ENCODE measurements at places on chromosomes 11 and 22.

DNA sequence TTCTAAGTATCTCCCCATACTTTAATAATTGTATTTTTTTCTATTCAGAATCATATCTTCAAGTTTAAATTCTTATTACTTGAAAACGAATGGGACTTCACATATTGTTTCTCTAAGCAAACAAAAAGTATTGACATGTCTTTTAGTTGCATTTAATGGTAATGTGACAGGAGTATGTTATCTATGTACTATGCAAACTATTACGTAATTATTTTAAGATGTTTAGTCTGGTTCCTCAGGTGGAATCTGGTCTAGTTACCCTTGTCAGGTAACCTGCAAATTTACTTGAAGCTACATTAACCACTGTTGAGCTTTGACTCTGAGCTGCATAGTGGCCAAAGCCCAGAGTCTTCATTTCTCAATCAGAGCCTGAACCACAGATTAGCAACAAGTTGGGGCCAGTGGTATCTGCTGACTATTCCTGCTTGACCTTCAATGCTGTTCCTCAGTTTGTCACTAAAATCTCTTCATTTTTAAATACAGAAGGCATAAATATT lies 110.6 kb downstream of the ATM start:
- no peak for DNase-seq

DNA sequence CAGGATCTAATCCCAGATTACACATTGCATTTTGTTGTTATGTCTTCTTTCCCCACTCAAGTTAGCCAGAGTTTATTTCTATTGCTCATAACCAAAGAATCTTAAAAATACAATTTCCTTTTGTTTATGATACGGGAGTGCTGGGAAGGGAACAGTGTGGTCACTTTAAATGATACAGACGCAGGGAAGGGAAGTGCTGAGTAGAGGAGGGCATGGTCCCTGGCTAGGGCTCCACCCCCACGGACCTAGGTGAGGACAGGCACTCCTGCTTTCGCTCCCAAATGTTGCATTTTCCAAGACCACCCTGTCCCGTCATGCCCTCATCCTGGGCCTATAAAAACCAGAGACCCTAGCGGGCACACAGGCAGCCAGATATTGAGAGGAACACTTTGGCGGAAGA lies 30.6 kb upstream of the NARS2 start:
- DNase-seq: no peak

GRCh38 chr22:24289741-24290163 lies 19.1 kb downstream of the SPECC1L start:
- DNase-seq: no peak

DNA sequence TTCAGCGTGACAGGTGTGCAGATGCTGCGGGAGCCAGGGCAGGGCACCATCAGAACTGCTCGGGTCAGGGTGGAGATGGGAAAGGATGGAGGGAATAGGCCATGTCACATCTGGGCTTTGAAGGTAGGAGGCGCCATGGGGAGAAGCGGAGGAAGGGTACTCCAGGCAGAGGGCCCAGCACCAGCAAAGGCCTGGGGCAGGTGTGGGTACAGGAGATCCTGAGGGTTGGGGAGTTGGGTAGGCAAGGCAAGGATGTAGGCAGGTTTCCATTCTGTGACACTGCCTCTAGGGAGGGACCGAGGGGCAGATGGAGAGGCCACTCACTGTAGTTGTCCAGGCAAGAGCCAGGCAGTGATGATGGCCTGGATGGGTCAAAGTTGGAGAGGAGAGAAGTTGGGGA lies 8.5 kb downstream of the EMID1 start:
- DNase-seq: no peak

DNA sequence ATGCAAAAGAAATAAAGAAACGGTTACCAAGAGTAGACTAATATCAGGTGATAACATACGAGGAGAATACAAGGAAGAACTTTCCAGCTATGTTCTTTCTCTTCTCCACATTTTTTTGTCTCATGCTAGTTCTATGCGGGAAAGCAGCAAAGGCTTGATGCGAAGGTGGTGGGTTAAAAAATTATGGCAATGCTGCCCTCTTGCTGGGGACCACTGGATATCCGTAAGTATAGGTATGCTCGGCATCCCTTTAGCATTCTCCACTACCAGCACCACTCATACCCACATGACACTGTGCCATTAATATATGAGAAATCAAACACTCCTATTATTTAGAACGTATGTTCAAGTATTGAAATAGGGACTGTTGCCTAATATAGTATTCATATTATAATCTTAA lies 776.4 kb downstream of the LRRC4C start:
- DNase-seq: no peak

- DNase-seq: no peak
Observed at GRCh38 chr11:70660059-70660888, 261.9 kb downstream of the CTTN start.

DNA sequence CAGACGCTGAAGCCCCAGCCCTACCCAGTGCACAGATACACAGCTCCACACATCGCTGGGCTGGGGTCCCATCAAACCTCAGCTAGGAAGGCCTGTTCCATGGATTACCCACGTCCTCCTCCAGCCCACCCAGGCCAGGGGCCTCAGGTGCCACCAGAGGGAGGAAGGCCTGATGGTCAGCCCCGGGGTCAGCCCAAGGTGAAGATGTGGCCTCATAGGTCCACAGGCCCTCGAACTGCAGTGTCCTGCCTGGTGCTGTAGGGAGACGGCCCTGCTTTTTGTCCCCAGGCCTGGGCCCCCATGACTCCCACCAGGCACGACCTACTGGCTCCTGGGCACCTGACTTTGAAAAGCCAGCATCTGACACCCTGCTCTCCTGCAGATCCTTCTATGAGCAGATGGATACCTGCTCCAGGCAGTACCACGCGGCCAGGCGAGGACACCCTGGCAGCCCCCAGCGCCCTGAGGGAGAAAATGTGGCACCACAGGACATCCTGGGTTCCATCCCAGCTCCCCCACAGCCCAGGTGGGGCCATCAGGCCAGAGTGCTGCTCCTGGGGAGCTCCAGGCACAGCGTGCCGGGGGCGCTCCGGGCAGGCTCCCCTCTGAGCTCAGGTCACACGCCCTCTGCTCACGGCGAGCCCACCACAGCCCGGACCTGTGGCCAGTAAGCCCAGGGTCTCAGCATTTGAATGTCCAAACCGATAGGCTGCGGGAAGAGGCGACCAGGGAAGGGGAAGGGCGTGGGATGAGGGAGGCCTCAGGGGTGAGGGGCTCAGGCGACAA lies 15.8 kb upstream of the MOB2 start:
- no peak for DNase-seq

GRCh38 chr22:47116426-47117341 lies 354.2 kb downstream of the TBC1D22A start:
- no peak for DNase-seq

- DNase-seq: no peak
Observed at GRCh38 chr11:83922318-83922717, 636.2 kb upstream of the CCDC90B start.

- no peak for DNase-seq
Observed at GRCh38 chr11:8192896-8193209, 24.0 kb upstream of the RIC3 start.

DNA sequence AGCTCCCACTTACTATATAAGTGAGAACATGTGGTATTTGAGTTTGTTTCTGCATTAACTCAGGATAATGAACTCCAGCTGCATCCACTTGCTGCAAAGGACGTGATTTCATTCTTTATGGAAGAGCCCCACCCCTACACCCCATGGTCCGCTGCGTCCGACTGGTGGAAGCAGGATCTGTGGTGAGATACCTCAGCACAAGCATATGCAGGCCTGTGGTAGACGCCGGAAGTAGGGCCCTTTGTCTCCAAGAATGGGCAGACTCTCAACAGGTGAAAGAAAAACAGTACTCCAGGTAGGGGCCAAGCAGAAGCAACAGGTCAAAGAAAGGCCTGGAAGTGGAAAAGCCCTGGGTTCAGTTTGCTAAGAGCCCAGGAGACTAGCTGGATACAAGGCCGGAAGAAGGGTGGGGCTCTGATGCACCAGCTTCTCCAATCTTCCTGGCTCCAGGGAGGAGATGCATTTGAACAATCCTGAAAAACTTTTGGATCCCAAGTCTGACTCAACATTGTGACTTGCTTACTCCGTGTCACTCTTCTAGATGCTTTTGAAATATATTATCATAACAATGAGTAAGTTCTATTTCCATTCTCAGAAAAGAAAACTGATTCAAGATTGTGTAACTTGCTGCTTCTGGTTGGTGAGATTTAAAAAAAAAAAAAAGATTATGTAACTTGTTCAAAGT lies 30.4 kb downstream of the NEAT1 start:
- no peak for DNase-seq

DNA sequence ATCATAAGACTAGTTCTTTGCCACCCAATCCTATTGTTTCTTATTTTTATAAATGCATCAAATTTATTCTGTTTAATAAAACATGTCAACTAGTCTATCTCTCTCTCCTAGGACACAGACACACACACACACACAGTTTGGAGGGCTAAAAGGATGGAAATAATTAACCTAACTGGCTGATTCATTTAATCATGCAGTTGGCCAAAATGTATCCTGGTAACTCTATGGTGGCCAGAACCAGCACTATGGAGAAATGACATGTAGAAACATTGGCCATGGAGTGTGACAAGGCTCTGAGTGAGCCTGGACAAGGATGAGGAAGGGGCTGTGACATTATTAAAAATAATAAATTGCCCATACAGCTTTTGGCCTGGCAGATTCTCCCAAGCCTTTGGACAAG lies 64.1 kb downstream of the CLPB start:
- no peak for DNase-seq

- no peak for DNase-seq
Observed at GRCh38 chr11:123474994-123475393, 44.9 kb downstream of the GRAMD1B start.
